ENCODE measurements at places on chromosomes 11 and 22. TPM values are rescaled to one million over a fixed set of nuclear protein-coding genes. Genes with fewer than 3 reads are reported as not detected.
A peak's percentile ranks its signal among the peaks of the same experiment; 100 is the strongest.

DNA sequence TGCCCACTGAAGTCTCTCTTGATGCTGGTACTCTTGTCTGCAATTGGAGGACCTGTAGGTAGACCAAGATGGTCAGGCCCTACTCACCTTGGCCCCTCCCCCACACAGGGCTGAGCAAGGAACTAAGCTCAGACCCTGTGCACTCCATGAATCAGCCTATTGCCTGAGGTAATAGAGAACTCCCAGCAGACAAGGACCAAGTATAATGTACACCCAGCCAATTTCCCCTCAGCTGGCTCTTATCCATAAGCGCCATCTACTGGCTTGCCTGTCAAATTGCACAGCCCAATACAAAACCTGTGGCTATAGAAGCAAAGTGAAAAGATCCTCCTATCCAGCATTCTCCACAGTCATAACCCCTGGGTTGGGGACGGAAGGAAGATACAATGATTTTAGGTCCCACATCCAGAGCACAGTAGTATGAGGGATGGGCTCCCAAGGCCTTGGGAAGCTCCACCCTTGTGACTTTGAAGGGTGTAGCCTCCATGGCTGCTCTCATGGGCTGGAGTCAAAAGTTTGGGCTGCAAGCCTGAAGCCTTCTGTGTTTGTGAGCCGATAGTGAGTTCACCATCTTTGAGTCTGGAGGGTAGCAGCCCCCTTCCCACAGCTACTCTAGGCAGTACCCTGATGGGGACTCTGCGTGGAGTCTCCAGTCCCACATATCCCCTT, 56.0 kb downstream of the GLYATL2 start:
- H3K27ac ChIP-seq = no peak overlapping the region
- no peak overlapping the region for H3K4me3 ChIP-seq
- no peaks in the 10 kb centered on the region for H3K36me3 ChIP-seq
- H3K27me3 ChIP-seq = no peaks in the 10 kb centered on the region
- peak; percentile 57 for DNase-seq

The NPTXR gene
- total RNA-seq = 2.5 TPM

- H3K4me1 ChIP-seq = peaks cover 7% of the 10 kb centered on the region
- H3K36me3 ChIP-seq = no peaks in the 10 kb centered on the region
- H3K4me3 ChIP-seq = no peak overlapping the region
- no peak overlapping the region for H3K27ac ChIP-seq
These were observed 36.5 kb upstream of the SLC22A24 start for GRCh38 chr11:63180536-63180935.

GRCh38 chr22:32205974-32206773, 1.3 kb upstream of the RFPL2 start:
- no peak overlapping the region for H3K27ac ChIP-seq
- H3K4me3 ChIP-seq = peak overlapping the region; percentile 54
- no peaks in the 10 kb centered on the region for H3K36me3 ChIP-seq
- DNase-seq = peak; percentile 45
- peaks cover 6% of the 10 kb centered on the region for H3K4me1 ChIP-seq

The ISX gene
- total RNA-seq = not detected

The MMP27 gene
- total RNA-seq = not detected

DNA sequence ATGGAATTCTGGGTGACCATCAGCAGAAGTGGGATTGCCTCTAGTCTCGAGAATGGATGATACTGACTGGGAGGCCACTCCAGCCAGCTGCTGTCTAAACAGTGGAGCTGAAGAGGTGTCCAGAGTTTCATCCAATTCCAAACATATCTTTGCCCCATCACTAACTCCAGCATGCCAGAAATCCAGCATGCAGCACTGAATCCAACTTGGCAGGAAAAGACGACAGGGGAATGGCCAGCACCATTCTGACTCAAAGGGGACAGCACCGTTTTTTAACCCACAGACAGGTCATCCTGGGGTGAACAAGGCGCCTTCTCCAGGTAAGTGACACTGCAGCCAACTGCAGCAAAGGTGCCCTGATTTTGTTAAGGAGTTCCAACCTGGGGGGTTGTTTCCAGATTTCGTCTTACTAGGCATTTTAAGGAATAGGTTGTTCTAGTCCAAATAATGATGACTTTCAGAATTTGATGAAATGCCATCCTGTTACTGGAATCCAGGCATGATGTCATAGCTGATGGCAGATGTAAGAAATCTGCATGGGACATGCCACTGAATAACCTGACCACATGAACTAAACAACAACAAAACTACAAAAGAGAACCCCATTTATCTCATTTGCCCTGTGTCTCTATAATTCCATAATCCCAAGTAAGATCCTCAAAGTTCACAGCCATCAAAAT, 32.3 kb downstream of the FEZ1 start:
- no peak for DNase-seq
- no peaks in the 10 kb centered on the region for H3K27me3 ChIP-seq
- H3K27ac ChIP-seq = no peak overlapping the region

- no peaks in the 10 kb centered on the region for H3K27me3 ChIP-seq
- no peak overlapping the region for H3K27ac ChIP-seq
- no peak overlapping the region for H3K4me3 ChIP-seq
- H3K36me3 ChIP-seq = no peaks in the 10 kb centered on the region
- no peaks in the 10 kb centered on the region for H3K4me1 ChIP-seq
These were observed 1185.3 kb downstream of the JRKL start for GRCh38 chr11:97574976-97575665.

The SAA4 gene
- total RNA-seq = not detected

- no peaks in the 10 kb centered on the region for H3K36me3 ChIP-seq
- H3K4me1 ChIP-seq = no peaks in the 10 kb centered on the region
- no peak overlapping the region for H3K27ac ChIP-seq
- no peak overlapping the region for H3K4me3 ChIP-seq
These were observed 44.8 kb upstream of the PTPN5 start for GRCh38 chr11:18836417-18836816.

DNA sequence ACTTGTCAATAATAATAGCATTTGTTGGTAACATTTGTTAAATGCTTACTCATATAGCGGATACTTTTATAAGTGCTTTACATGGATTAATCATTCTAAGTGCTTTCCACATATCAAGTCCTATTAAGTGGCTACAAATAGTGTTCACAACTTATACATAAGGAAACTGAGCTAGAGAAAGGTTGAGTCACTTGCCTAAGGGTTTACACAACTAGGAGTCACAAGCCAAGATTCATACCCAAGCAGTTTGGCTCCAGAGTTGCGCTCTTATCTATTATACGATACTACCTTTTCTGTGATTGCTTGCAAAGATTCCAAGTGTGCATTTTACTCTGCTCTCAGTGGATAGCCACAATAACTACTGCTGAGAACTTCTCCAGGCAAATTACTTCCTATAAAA, 215.9 kb upstream of the CCDC90B start:
- no peaks in the 10 kb centered on the region for H3K36me3 ChIP-seq
- no peak overlapping the region for H3K4me3 ChIP-seq
- no peaks in the 10 kb centered on the region for H3K27me3 ChIP-seq
- no peak overlapping the region for H3K27ac ChIP-seq
- H3K4me1 ChIP-seq = no peaks in the 10 kb centered on the region

- no peak overlapping the region for H3K4me3 ChIP-seq
- no peak overlapping the region for H3K27ac ChIP-seq
- no peak for DNase-seq
- no peaks in the 10 kb centered on the region for H3K36me3 ChIP-seq
- H3K4me1 ChIP-seq = peaks cover 7% of the 10 kb centered on the region
These were observed 8.3 kb upstream of the PIM3 start for GRCh38 chr22:49951986-49952896.

- DNase-seq = no peak
- no peak overlapping the region for H3K27ac ChIP-seq
- no peaks in the 10 kb centered on the region for H3K4me1 ChIP-seq
- no peaks in the 10 kb centered on the region for H3K27me3 ChIP-seq
These were observed 20.9 kb upstream of the JHY start for GRCh38 chr11:122861631-122862030.

- no peak overlapping the region for H3K27ac ChIP-seq
- H3K36me3 ChIP-seq = no peaks in the 10 kb centered on the region
- DNase-seq = no peak
- no peaks in the 10 kb centered on the region for H3K27me3 ChIP-seq
- no peak overlapping the region for H3K4me3 ChIP-seq
- no peaks in the 10 kb centered on the region for H3K4me1 ChIP-seq
These were observed 88.9 kb downstream of the RAB38 start for GRCh38 chr11:88086297-88086696.

The GGTLC2 gene
- not detected for total RNA-seq

DNA sequence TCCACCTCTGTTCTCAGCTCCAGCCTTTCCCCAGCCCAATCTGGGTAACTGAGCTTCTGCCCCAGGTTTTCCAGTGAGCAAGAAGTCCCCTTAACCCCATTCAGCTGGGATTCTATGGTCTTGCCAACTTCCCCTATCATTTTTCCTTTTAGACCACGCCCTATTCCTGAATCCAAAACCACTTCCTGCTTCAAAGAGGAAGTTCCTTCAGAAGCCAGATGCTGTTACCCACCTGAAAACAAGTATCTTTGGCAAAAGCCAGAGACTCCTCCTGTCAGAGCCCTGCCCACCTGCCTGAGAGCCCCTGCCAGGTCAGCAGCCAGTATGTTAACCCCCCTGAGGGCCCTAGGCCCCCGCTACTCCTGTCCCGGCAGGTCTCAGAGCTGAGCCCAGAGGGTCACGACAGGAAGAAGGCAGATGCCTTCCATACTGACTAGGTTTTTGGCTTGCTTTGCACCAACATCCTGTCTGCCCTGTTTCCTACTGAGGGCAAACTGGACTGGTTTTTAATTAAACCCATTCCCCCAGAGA, 20.3 kb upstream of the MICAL2 start:
- no peak overlapping the region for H3K27ac ChIP-seq
- no peak overlapping the region for H3K4me3 ChIP-seq
- peaks cover 25% of the 10 kb centered on the region for H3K4me1 ChIP-seq
- H3K27me3 ChIP-seq = no peaks in the 10 kb centered on the region

DNA sequence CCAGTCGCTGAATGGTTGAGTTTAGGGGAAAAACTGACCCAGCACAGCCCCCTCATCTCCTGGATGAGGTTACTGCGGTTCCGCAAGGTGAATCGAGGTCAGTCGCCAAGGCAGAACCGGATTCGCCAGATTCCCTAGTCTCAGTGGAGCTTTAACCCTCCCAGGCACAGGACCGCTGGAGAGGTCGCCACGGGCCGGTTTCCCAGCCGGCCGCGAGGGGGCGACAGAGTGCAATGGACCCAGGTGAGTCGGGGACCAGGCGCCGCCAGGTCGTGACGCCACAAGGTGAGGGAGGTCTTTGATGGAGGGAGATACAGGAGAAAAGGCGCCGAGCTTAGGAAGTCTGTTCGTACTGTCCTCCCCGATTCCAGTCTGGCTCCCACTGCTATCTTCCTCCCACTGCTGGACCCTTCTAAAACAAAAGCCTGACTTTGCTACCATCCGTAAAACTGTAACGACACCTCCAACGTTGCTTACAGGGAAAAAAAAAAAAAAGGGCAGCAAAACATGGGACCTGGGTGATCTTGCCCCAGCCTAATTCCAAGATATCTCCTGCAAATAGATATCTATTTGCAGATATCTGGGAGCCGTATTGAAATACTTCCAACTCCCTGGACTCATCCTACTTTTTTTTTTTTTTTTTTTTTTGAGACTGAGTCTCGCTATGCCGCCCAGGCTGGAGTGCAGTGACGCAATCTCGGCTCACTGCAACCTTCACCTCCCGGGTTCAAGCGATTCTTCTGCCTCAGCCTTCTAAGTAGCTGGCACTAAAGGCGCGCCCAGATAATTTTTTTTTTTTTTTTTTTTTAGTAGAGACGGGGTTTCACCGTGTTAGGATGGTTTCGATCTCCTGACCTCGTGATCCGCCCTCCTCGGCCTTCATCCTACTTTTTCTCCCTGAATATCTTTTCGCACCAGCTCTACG, 1.4 kb upstream of the GGA1 start:
- peak; percentile 88 for DNase-seq
- H3K27me3 ChIP-seq = no peaks in the 10 kb centered on the region
- no peaks in the 10 kb centered on the region for H3K36me3 ChIP-seq
- H3K27ac ChIP-seq = no peak overlapping the region
- peak overlapping the region; percentile 8 for H3K4me3 ChIP-seq
- H3K4me1 ChIP-seq = peaks cover 9% of the 10 kb centered on the region

- peaks cover 12% of the 10 kb centered on the region for H3K4me1 ChIP-seq
- H3K27me3 ChIP-seq = no peaks in the 10 kb centered on the region
- no peak for DNase-seq
- no peak overlapping the region for H3K4me3 ChIP-seq
- H3K27ac ChIP-seq = no peak overlapping the region
These were observed 166.8 kb upstream of the MTMR2 start for GRCh38 chr11:96090711-96091110.

DNA sequence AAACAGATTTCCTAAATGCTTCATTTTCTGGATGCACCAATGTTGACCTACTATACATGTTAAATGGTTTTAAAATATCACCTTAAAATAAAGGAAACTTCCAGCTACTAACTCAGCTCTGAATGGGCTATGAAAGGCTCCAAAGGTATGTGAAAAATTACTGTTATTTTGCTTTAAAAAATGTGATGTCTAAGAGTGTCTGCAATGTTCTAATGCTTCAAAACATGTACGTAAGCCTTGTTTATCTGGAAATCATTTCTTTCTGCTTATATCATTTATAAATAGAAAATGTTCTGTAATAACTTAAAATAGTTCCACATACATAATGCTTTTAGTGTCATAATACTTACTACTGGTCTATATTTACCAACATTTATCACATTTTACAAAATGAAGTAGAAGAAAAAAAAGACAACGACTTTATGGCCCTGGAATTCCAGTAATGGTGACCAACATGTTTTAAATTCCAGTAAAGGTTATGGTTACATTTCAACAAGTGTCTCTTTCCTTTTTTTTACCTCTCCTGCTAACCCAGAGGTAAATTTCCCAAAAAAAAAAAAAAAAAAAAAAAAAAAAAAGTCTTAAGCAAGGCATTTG, 2.5 kb downstream of the BDNF start:
- H3K27me3 ChIP-seq = peaks cover 36% of the 10 kb centered on the region
- no peak for DNase-seq
- no peaks in the 10 kb centered on the region for H3K36me3 ChIP-seq

The CDKN1C gene
- 47.8 TPM for total RNA-seq

The ACTN3 gene
- 33.0 TPM for total RNA-seq

The SCO2 gene
- 1.1 TPM for total RNA-seq
